Activated CD8-positive, alpha-beta memory T cell treated with anti-CD3 and anti-CD28 coated beads for 48 hours (primary cell): ENCODE measurements at places on chromosomes 4 and X.

DNA sequence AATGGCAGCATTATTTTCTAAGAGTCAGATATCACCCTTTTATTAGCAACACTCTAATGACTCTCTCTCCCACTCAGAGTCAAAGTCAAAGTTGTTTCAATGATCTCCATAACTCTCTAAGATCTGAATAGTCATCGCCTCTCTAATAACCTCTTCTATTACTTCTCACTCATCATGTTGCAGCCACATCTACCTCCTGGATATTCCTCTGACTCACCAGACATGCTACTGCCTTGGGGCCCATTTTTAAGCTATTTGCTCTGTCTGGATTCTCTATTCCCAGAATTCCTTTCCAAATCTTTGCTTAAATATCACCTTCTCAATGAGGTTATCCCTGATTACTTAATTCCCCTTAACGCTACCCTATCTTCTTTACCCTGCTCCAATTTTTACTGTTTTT, 391.8 kb upstream of the MAGEB16 start:
- no peak for DNase-seq

DNA sequence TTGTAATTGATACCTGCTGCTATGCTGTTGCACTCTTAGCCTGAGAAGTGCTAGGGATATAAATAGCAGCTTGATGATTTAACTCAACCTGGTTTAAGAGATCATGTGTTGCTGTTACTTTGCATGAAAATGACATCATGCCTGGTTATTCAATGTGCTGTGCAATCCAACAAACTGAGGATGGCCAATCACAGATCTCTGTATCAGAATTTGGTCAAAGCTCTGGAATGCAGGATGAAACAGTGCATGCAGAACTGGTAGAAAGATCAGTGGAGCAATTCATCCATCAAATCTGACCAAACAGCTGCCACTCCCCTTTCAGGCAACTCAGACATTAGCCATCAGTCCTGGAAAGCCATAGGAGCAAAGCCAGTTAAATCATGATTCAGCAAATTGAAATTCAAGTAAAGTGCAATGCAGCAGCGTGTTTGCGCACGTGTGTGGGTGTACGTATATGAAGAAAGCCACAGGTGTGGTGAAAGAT, 160.3 kb upstream of the RASGEF1B start:
- no peak for DNase-seq

GRCh38 chr4:107509615-107510014, 210.4 kb downstream of the PAPSS1 start:
- no peak for DNase-seq

GRCh38 chrX:43064096-43064495, 286.1 kb upstream of the PPP1R2C start:
- no peak for DNase-seq

GRCh38 chr4:175374459-175374858, 437.6 kb downstream of the GPM6A start:
- DNase-seq = no peak
